ENCODE measurements at places on chromosomes 3 and 15.
A peak's percentile ranks its signal among the peaks of the same experiment; 100 is the strongest.

DNA sequence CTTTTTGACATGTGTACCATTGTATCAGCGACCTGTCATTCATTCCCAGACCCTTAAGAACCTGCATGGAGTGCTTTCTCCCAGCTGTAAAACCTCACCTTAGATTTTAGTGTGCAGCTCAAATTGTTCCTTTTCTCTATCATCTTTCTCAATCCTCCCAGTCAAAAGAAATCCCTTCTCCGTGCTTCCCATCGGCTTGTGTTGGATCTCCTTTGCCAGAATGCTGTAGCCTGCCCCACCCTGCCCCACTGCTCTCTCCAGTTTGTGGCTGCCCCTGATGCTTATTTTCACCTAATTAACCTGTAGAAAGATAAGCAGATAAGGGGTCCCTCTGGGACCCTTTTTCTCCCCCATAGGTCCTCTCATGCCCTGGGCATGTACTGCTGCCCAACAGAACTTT is 51.1 kb downstream of the ANXA2 start:
- DNase-seq = no peak

DNA sequence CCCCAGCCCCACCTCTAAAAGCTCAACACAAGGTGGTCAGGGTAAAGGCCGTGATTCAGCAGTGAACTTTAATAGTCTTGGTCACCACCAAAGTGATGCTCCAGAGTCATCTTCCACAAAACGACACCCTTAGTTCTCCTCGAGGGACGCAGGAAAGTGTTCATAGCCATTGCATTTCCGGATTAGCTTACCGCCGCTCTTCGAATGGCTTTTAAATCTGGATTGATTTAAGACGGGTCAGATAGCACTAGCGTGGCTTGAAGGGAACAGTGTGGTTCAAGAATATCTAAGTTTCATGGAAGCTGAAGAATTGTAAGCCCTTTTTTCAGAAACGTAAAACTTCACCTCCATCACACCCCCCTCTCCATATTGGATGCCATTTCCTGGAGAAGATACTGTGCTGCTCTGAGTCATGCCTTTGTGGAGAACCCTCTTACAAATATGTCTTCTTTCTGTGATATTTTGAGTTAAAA is 829 bp downstream of the RNF7 start:
- peak; percentile 73 for DNase-seq

DNA sequence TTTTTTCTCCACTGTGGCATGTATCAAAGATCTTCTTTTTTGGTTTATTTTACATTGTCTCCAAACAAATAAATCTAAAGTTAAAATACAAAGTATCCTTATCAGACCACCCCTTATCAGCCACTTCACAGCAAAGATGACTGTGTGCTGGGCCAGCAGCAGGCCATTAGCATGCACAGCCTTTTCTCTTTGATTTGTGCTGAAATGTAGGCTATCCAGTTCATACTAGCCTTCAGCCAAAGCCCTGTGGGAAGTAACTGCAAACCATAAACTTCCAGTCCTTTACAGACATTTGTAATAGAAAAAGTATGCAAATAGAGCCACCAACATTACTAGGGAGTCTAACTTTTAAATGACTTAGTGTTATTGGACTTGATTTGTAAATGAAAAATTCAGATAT is 816.3 kb downstream of the FHIT start:
- DNase-seq = no peak

DNA sequence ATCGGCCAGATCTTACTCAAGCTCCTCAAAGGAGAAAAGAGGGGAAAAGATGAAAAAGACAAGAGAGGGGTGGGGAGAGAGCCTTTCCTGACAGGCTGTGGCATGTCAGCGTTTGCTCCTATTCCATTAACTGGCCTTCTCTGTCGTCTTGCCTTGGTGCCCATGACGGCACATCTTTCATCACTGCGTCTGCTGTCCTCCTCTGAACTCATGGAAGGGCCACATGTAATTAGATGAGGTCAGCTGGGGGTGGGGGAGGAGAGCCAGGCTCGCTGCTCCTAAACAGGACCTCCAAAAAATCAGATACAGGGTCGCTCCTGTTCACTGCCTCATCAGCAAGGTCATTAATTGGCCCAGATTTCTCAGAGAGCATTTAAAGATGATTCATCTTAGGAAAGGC is 49.7 kb downstream of the LRTM1 start:
- DNase-seq = no peak

DNA sequence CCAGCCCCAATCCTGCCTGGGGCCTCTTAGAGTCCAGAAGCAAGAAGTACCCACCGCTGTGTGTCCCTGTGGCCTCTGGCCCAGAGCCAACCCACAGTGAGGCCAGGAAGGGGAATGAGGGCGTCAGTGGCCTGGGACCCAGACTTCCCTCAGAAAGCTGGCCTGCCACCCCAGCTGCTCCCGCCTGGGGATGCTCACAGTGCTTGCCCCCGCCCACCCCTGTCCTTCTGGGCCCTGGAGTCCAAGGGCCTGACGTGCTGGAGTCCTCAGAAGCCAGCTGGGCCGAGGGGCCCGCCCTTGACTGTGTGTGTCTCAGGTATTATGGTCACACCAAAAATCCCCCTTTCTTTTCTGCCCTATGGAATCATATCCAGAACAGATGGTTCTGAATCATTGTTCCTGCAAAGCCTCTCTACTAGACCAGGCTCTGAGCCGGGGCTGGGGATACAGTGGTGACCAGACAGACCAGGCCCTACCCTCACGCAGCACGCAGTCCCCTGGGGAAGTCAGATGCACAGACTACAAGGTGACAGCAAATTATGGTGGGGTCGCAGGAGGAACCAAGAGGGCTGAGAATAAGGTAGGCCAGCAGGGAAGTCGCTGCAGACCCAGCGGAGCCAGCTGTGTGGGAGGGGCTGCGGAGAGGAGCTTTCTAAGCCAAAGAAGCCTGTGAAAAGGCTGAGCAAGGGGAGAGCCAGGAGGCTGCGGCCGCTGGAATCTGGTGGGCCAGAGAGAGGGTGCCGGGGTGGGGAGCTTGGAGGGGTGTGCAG is 99.1 kb downstream of the VGLL4 start:
- DNase-seq = no peak

DNA sequence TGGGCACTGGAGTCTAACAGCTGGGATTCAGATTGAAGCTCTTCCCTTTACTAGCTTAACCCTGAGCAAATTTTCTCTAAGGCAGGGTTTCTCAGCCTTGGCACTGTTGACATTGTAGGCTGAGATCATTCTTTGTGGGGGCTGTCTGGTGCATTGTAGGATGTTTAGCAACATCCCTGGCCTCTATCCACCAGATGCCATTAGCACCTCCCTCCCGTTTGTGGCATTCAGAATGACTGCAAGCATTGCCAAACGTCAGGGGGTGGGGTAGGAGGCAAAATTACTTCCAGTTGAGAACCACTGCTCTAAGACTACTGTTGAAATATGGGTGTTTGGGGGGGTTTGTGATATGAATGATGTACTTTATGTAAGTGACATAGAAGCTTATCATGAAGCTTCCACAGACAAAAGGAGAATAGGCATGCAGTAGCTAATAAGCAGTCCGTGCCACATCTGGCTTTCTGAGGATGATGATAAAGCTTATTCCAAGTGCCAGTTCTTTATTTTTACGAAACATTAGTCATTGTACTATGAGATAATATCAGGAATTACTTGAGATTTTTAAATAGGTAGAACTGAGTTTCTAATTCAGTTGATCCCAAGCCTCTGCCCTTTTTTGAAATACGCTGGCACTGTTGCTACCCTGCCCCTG is 39.3 kb downstream of the NKIRAS1 start:
- no peak for DNase-seq

DNA sequence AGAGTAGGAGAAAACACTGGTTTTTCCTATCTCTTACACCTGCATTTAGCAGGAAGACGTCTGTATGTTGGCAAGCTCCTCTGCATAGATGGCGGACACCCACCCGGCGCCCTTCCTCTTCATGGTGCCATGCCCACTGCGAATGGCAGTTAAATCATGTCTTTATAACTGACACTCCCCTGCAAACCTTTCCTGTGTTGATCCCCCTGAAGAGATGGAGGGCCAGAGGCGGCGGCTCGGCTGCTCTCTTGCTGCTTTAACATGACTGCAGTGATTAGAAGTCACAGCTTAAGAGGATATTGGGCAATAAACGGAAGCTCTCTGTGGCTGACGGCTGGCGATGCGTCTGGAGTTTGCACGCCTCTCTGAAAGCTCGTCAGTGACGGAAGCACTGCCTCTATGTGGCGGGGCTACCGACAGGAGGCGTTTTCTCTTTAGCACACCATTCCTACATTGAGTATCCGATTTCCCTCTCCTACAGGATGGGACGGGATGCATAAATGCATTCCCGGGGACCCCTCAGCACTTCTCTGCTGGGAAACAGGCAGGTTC is 25.5 kb upstream of the SNRPA1 start:
- no peak for DNase-seq

- no peak for DNase-seq
These were observed 27.7 kb downstream of the PTX3 start for GRCh38 chr3:157464321-157464720.

DNA sequence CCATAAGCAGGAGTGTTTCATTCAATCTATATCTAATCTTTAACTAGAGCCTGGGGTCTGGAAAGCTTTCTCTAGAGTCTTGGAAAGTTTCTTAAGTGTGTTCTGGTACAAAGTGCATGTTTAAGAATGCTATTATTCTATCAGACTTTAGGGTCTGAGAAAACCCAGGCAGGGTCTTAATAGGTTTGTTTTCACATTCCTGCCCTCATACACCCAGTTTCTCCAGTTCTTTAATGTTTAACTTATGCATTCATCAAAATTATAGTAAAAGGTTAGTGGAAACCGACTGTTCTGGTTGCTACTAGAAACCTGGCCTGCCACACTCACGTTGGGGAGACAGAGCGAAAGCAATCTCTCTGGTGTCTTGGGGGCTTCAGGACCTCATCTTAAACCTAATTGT is 102.9 kb upstream of the WDR72 start:
- DNase-seq = no peak

- DNase-seq = no peak
These were observed 25.5 kb downstream of the RFT1 start for GRCh38 chr3:53104762-53105161.

- DNase-seq = no peak
These were observed 60.8 kb upstream of the SKIL start for GRCh38 chr3:170296703-170297102.
